NCI-H524 (cell line): ENCODE measurements at places on chromosomes 5 and 9.

GRCh38 chr9:2248768-2249265 is 233.7 kb downstream of the SMARCA2 start:
- DNase-seq, result no peak

GRCh38 chr9:6975198-6975597 is 217.4 kb downstream of the KDM4C start:
- DNase-seq, result no peak

DNA sequence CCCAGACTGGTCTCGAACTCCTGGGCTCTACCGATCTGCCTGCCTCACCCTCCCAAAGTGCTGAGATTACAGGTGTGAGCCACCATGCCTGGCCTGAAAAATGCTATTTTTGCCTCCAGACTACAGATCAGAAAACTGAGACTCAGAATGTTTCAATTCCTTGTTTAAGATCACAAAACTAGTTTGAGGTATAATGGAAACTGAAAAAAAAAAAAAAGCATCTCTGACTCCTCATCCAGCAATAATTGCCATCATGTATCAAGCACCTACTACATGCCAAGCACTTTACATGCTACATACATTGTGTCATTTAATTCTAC is 35.6 kb downstream of the PLAC8L1 start:
- no peak for DNase-seq

DNA sequence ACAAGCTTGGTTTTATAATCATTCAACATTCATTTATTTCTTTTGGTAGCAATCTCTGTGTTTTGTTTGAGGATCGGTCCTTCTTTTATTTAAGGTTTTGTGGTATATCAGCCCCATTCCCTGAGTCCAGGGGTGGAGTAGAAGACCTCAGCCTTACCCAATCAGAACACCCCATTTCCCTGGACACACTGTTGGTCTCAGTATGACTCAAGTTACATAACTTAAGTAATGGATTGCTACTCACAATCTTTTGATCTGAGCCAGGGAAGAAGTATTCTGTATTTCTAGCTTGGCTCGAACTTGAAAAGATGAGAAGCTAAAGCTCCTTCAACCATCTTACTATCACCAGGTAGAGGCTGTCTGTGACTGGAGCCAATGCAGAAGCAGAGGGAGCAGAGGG is 175.2 kb upstream of the HAPLN1 start:
- no peak for DNase-seq

- DNase-seq, result no peak
Observed at GRCh38 chr5:141765896-141766551, 84.0 kb upstream of the ARAP3 start.

DNA sequence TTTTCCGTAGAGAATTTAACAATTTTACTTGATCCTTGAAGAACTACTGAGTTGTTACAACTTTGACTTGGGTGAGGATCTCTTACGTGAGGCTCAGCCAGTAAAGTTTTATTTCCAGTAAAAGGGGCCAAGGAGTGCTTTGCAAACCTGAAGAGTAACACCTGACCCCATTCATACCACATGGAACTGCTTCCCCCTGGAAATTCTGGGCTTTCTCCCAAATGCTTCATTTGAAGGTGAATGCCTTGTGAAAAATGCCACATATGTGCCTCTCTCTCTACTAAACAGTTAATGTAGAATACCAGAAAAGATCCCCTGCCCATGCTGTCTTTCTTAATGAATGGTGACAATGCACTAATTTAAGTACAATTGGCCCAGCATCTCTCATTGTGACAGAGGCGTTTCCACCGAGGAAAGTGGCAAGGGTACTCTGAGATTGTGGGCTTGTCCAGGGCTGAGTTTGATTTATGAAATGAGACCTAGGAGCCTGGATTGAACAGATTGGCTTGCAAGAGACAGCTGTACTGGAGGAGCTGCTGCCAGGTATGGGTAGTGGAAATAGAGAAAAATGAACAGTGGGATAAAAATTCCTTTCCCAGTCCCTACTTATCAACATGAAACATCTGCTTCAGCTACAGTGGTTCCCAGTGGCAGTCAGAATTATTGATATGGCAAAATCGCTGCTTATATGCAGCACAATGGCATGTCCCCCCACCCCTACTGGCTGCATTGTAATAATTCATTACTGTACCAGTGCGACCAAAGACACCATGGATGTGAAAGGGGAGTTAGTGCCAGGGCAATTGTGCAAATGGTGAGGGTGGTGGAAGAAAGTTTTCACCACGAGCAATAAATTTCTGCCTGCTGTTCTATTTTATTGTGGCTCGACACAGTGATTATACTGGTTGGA is 843.7 kb upstream of the WWC1 start:
- no peak for DNase-seq

DNA sequence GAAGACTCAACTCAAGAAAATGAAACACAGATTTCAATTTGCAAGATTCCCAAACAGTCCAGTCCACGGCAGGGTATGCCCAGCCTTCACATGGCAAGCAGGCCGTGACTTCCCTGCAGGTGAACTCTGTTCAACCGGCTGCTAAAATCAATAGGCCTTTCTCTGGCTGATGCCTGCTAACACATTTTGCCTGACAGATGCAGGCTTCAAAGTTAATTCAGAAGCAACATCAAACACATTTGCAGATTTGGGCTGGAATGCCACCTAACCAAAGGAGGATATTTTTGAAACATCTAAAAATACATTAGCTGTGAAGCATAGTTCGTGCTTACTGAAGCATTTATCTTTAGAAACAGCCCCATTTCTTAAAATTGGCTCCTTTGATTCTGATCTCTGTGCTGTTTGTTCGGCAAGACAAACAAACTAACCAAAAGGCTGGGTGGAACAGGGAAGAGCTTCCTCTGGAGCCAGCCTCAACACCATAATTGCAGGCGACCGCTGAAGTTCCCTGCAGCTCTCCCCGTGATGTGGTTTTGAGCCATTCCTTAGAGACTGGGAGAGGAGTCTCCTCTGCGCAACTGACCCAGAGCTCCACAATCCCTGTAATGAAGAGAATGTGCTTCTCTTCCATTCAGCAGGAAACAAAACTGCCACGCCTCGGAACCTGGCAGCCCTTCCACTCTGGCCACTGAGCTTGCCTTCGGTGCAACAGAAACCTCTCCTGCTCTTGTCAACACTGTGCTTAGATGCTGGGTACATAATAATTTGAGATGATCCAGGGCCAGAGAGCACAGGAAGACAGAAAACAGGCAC is 126.5 kb downstream of the MYO10 start:
- no peak for DNase-seq

GRCh38 chr9:115439641-115440040 is 321.7 kb upstream of the TNC start:
- no peak for DNase-seq

GRCh38 chr5:66354422-66354821 is 210.3 kb downstream of the SREK1 start:
- no peak for DNase-seq

- no peak for DNase-seq
Observed at GRCh38 chr9:94692601-94693000, 33.9 kb upstream of the AOPEP start.

DNA sequence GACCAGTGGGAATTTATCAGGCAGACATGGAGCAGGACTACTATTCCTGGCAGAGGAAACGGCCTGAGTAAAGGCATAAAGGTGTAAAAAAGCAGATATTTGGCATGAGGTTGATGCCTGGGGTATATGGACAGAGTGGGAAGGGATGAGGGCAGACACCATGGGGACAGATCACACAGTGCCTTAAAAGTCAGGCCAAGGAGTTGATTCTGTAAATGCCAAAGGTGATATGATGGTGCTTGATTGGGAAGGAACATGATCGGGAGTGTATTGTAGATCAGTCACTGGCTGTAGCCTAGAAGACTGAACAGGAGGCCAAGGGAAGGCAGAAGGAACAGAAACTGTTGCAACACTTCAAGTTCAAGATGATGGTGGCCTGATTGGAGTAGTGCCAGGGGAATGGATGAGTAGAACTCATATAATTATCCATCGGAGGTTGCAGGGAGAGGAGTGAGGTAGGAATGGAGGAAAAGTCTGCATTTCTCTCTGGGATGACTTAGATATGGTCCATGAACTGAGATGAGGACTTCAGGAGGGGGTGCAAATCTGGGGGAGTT is 594.3 kb upstream of the KLF4 start:
- no peak for DNase-seq

GRCh38 chr5:88656221-88656950 is 226.6 kb downstream of the MEF2C start:
- DNase-seq, result no peak

GRCh38 chr9:15298362-15298761 is 8.7 kb downstream of the TTC39B start:
- DNase-seq, result no peak

GRCh38 chr9:132166599-132166998 is 4.7 kb downstream of the NTNG2 start:
- DNase-seq, result peak; percentile 37

- no peak for DNase-seq
Observed at GRCh38 chr5:175286981-175287380, 157.0 kb downstream of the DRD1 start.

GRCh38 chr5:149845601-149846000 is 99.0 kb downstream of the PDE6A start:
- no peak for DNase-seq

GRCh38 chr5:61362796-61363368 is 30.8 kb downstream of the ZSWIM6 start:
- DNase-seq, result peak; percentile 12

- DNase-seq, result no peak
Observed at GRCh38 chr5:56725711-56726411, 89.5 kb upstream of the MAP3K1 start.

- DNase-seq, result peak; percentile 61
Observed at GRCh38 chr5:90783460-90784333, 225.1 kb downstream of the ADGRV1 start.

GRCh38 chr5:3163626-3164025 is 412.1 kb upstream of the IRX2 start:
- DNase-seq, result no peak

- no peak for DNase-seq
Observed at GRCh38 chr9:114682846-114683245, 854 bp upstream of the TEX48 start.

DNA sequence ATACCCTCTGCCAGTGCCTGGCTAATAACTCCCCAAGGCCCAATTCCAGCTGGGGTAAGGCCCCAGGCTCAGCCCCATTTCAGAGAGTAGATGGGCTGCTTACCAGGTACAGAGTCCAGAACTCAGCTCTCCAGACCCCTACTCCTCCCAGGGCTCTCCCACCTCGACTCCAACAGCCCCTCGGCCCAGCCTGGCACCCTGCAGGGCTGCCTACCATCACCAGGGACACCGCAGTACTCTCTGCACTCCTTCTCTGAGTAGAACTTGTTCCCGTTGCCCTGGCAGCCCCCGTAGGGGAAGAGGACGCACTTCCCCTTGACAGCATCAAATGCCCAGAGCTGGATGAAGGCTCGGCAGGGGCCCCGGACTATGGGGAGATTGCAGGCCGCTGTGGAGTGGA is 17.4 kb downstream of the AMBP start:
- DNase-seq, result no peak

- DNase-seq, result no peak
Observed at GRCh38 chr9:31612336-31613030, 772.0 kb upstream of the ACO1 start.

- DNase-seq, result no peak
Observed at GRCh38 chr5:138230261-138230660, 17.1 kb upstream of the CDC23 start.

GRCh38 chr5:61701877-61702602 is 370.0 kb downstream of the ZSWIM6 start:
- no peak for DNase-seq

- no peak for DNase-seq
Observed at GRCh38 chr9:131037335-131038255, 28.6 kb downstream of the LAMC3 start.

DNA sequence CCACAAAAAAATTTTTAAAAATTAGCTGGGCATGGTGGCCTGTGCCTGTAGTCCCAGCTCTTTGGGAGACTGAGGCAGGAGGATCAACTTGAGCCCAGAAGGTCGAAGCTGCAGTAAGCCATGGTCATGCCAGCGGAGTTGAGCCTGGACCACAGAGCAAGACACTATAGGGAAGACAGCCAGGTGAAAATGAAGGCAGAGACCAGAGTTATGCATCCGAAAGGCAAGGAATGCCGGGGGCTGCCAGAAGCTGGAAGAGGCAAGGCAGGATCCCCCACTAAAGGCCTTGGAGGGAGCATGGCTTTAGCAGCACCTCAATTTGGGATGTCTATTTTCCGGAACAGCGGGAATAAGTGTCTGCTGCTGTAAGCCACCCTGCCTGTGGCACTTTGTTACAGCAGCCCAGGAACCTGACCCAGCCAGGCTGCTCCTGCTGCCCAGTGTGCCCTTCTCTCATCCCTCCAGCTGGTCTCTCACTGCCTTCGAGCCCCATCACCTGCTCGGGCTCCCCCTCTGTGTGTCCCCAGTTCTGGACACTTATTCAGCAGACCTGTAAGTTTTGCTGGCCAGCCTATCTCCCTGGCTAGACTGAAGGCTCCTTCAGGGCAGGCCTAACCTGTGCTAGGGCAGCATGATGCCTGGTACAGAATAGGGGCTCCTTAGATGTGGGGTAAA is 16.8 kb upstream of the JADE2 start:
- DNase-seq, result no peak

- DNase-seq, result no peak
Observed at GRCh38 chr5:178113841-178114324, 551 bp downstream of the N4BP3 start.
